Stimulated activated CD4-positive, alpha-beta T cell treated with anti-CD3 and anti-CD28 coated beads, Interleukin-1b, Interleukin-23, amount 100 ng/mL, for 4 hours (primary cell): ENCODE measurements at places on chromosomes 7 and 10.

GRCh38 chr10:79260811-79261740, 86.2 kb upstream of the PPIF start:
- DNase-seq: no peak

DNA sequence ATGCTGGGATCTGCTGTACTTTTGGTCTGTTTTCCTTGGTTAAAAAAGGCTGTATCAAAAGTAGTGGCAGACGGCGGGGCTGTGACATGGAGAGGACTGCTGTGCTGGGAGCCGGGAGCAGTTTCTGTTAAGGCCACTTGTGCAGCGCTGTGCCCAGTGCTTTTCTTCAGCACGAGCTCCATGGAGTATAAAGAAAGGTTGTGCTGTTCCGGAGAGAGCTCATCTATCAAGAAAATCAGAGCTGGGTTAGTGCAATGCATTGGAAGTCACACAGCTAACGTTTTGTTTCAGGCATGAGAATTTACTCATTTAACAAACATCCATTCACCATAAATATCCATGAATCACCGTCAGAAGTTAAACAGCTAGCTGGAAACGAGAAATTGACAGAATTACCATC, 62.0 kb downstream of the KIAA1549 start:
- DNase-seq: no peak

- no peak for DNase-seq
Measured at GRCh38 chr10:132110111-132110521, 44.4 kb downstream of the JAKMIP3 start.

DNA sequence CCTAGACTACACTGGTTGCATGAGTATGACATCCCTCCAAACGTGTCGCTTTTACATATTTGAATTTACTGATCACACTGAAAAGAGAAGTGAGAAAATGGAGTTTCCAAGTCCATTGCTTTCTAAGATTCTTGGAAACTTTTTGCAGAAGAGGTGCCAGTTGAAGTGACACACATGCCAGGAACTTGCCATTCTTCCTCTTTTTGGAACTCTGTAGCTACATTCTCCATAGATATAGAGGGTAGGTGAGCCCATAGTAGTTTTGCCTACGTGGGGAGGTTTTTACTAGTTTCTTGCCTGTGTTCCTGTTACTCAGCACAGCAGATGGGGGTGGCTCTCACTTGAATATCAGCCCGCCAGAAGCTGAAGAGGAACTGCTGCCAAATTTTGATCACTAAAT, 286.6 kb upstream of the NRP1 start:
- no peak for DNase-seq

DNA sequence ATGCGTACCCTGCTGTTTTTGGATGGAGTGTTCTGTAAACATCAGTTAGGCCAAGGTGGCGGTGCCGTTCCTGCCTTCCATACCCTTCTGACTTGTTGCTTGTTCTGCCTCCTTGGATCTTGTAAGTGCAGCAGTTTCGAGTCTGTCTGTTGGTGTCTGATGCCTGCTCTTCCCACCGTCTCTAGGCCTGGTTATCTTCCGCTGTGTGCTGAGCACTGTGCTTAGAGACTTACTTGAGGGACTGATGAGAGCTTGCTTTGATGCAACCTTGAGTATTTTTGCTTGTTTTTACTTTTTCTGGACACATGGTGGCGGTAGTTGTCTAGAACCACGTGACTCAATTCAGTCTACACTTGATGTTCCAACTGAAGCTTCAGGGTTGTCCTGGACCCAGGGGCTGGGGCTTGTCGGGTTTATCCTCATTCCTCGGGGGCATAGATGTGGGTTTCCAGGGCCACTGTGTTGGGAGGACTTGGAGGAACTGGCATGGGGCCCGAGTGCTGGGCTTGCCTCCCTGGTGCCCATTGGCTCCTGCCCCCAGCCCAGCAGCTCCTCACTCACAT, 14.4 kb upstream of the SPRN start:
- no peak for DNase-seq

DNA sequence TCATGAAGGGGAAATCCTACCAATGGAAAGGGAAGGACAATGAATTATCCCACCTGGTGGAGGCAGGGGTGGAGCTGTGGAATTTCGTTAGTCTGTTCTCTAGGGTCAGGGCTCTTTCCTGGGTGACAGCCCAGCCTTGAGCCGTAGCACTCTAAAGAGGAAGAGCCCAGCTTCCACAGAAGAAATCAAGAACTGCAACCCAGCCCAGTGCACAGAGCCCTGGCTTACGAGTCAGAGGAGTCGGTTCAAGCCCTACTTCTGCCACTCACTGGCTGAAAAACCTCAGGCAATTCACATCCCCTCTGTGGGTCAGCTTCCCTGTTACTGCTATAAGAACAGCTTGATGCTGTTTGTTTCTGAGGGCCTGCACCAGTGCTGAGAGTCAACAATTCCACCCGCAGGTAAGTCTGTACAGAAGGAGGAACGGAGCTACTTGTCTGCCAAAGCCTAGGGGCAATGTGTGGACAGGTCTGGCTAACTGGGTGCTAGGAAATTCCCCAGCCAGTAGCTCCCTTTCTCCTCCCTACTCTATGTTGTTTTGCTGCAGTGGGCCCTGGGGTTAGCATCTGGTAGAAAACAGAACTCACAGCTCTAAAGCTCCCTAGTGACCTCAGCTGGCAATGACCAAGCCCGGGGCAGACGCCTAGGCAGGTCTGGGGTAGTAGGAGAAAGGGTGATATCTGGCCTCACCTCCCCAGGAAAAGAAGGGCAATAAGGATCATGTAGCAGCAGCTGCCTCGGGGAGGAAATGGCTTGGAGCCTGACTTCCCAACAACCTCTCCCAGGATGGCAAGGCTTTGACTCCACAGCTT, 3.3 kb downstream of the AVPI1 start:
- DNase-seq: no peak

DNA sequence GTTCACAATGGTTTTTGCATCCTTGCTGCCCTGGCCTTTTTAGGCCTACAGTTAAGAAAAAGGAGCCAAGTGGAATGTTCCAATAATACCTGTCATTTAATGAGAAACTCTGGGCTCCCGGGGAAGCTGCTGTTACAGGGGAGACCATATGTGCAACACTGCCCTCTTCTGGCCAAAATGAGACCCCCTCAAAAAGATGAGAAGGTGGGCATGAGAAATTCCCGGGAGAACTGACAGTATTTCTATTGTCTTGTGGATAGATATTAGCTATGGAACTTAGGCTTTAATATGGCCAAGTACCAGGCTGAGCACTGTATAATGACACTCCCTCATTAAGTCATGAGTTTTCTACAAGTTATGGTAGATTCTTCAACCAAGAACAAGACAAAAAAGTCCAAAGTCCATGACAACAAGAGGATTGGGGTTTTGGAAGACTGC, 99.4 kb downstream of the CCDC3 start:
- DNase-seq: peak; percentile 34

DNA sequence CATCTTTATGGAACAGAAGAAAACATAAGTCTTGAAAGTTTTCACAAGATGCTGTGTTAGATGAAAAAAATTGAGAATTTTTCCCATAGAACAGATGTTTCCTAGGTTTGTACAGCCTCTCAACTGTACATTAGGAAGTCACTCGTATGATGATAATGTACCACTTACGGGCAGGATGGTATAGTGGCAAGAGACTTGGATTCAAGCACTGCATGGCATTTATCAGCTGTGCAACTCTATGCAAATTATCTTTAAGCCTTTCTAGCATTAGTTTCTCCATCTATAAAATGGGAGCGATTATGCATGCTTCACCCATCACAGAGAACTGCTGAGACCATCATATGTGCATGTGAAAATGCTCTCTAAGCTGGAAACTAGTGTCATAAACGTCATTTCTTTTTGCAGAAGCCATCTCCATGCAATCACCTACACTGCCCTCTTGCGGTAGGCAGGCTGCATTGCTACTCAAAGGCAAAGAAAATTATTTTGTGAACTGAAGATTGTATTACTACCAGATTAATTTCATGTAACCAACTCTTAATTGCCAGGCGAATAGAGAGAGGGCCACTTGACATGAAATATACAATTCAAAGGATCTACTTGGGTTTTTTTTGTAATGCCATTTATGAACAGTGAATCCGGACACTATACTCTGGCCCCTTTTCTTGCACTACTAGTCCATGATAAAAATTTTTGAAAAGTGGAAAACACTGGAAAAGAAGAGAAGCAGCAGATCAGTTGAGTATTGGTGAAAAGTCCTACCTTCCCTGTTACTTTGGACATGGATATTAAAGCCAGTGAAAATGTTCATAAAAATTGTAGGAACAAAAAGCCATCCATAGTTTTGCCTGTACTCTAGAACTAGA, 102.3 kb downstream of the JAZF1 start:
- peak; percentile 29 for DNase-seq

GRCh38 chr7:46720761-46721160, 799.7 kb upstream of the IGFBP3 start:
- no peak for DNase-seq

DNA sequence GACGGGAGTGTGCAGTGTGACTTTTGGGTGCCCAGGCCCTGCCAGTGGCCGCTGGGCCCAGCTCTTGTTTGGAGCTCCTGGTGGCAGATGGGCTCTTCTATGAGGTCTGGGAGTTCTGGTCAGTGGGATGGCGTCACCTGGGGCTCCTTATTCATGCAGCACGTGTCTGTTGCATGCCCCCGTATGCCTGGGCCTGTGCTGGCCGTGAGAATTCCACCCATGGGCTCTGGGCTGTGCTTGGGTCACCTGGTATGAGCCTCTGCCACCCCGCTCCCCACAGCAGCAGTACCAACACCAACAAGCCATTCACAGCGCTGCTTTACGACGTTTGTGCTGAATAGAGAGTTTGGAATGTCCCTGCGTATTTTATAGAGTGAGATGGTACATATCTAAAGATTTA, 27.1 kb downstream of the INPP5A start:
- no peak for DNase-seq

DNA sequence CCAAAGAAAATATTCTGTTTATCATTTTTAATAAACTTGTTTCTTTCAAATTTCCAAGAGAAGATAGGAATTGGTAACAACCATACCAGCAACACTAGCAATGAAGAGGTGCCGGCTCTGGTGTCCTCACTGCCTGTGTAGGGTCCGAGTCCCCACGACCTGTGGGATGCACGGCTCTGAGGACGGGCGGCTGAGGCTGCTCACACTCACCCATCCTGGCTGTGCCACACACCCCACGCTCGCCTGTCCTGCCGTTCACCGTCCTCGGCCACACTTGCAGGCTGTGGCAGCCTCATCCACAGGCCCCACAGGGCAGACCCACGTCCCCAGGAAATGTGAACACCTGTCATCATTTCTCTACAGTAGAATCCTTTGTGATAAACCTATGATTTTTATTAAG, 48.2 kb upstream of the DPYSL4 start:
- DNase-seq: no peak

GRCh38 chr10:133179651-133180050, 19.6 kb downstream of the KNDC1 start:
- DNase-seq: no peak

DNA sequence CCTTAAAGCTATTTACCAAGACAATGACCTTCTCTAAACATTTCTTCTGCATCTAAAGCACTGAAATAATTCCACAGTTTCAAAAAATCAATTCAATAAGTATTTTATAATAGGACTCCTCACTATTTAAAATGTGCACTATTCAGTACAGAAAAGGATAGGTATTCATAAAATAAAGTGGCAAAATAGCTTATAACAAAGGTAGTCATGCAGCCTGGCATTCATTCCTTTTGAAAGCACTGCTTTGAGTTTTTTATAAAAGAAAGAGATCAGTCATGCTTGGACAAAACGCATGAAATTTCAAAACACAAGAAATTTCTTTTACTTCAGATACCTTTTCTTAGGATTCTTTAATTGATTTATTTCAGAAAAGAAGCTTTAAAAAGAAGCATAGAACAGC, 689.7 kb upstream of the PHF14 start:
- DNase-seq: no peak

GRCh38 chr7:43232366-43232765, 119.9 kb downstream of the HECW1 start:
- no peak for DNase-seq

- no peak for DNase-seq
Measured at GRCh38 chr7:18540396-18540795, 44.8 kb downstream of the HDAC9 start.

DNA sequence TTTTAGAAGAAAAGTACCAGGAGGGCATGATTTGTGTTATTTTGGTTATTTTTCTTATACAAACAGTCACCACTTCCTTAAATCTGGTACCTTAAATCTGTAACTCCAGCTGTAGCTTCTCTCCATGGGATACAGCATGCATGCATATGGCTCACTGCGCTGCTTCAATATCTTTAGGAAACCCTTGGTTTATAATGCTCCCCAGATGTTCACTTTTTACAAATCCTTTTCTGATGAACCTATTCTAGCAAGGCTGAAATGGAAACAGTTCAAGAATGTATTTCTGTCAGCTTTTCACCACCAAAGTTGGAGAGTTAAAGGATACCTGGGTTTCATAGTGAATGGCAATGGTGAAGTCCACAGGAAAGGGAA, 50.9 kb downstream of the LAMB4 start:
- no peak for DNase-seq

DNA sequence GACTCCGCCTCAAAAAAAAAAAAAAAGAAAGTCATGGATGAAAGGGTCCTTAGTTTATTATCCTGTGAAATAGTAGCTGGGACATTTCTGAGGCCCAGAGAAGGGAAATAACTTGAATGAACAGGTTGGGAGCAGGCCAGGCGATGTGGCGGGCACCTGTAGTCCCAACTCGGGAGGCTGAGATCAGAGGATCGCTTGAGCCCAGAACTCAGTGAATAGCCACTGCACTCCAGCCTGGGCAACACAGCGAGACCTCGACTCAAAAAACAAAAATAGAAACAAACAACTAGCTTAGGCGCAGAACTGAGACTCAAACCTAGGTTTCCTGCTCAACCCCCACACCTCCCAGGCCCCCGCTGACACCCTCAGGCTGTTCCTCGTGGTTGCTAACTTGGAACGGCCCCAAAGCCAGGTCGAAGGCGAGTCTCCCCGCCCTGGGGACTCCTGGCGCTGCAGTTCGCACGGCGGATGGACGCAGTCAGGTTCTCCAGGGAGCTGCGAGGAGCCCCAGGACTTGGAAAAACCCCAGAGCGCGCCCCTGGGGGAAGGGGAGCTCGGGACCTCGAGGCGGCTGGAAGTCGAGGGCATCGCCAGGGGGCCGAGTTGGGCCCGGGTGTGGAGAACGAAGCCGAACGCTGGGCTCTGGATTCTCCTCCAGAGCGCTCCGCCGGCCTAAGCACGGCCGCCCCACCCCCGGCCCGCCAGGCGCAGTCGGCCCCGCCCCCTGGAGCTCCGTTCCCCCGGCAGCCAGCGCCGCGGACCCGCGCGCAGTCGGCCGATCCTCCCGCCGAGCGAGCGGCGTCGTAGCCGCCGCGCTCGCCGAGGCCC, at the start of gene STOX1:
STOX1 (plus strand) TSS at position 768 of the 828 bp plus-strand sequence. CDS start 93 bp downstream, outside the sequence.
- peak; percentile 69 for DNase-seq

DNA sequence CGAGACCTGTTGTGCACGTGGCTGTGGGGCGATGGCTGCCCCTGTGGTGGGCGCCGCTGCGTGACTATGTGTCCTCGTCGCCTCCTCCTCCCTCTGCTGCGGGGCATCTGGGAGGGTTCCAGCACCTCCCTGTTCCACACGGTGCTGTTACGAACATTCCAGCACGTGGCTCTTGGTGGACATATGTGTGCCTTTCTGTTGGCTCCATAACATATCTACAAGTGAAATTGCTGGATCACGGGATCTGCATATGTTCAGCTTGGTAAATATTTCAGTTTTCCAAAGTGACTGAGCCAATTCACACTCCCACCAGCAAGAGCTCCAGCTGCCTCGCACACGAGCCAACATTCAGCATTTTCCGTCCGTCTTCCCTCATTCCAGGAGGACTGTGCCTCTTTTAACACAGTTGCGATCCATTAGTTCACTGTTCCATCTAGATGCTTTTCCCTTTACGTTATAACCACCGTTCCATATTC, 25.1 kb downstream of the SNX8 start:
- no peak for DNase-seq

- no peak for DNase-seq
Measured at GRCh38 chr10:86164174-86164774, 202.3 kb downstream of the GRID1 start.

GRCh38 chr7:95113590-95113989, 206.2 kb downstream of the PPP1R9A start:
- no peak for DNase-seq
